Stimulated activated CD4-positive, alpha-beta T cell treated with anti-CD3 and anti-CD28 coated beads, TNF-alpha, amount 100 ng/mL, for 24 hours (primary cell): ENCODE measurements at places on chromosomes 11 and 22.

DNA sequence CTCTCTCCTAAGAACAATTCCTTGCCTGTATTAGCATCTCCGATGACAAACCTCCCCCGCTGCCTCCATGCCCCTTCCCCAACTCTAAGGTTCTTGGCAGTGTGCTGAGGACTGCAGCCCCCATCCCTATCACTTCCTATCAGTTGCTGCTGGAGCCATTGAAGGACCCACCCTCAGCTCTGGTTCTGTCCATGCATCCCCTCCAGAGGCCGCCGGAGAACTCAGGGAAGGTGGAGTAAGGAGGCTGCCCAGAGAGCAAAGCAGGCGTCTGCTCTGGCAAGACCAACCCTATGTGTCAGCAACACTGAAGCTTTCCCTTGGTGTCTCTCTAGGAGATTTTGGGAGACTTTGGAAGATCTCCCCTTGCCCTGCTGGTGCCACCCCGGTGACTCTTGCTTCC lies 1139.5 kb downstream of the TBC1D22A start:
- no peak for DNase-seq

DNA sequence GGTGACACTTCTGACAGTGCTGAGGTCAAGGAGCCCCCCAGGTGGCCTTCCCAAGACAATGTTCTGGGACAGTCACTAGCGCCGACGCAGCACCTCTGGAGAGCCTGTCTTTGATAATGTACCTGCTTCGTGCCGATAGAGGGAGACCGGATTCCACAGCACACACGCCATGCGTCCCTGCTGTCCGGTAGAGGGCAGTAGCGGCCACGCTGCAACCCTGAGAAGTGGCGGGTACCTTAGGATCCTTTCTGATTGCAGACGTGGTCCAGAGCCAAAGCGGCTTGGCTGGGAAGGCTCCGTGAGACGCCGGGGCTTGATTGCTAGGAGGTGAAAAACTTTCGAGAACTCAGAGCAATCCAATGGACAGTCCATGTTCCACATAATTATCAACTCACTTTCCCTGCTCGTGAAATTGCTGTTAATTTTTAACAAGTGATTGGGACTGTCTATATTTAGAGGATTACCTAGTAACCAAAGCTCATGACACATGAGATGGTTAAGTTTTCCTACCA lies 11.4 kb upstream of the BARX2 start:
- peak; percentile 56 for DNase-seq

GRCh38 chr11:17526326-17526725 lies 17.9 kb downstream of the USH1C start:
- DNase-seq, result no peak

- no peak for DNase-seq
These were observed 773.6 kb upstream of the TENM4 start for GRCh38 chr11:80214413-80214812.

DNA sequence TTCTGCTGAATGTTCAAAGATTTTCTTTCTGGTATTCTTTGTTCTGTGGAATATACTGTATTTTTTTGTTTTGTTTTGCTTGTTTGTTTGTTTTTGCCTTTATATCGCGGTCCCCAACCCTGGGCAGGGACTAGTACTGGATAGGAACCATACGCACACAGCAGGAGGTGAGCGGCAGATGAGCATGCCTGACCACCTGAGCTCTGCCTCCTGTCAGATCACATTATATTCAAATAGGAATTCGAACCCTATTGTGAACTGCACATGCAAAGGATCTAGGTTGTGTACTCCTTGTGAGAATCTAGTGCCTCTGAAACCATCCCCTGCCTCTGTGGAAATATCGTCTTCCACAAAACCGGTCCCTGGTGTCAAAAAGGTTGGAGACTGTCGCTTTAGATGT lies 83.3 kb upstream of the ANO3 start:
- DNase-seq, result no peak

- no peak for DNase-seq
These were observed 167.0 kb downstream of the LDLRAD3 start for GRCh38 chr11:36110668-36111410.

DNA sequence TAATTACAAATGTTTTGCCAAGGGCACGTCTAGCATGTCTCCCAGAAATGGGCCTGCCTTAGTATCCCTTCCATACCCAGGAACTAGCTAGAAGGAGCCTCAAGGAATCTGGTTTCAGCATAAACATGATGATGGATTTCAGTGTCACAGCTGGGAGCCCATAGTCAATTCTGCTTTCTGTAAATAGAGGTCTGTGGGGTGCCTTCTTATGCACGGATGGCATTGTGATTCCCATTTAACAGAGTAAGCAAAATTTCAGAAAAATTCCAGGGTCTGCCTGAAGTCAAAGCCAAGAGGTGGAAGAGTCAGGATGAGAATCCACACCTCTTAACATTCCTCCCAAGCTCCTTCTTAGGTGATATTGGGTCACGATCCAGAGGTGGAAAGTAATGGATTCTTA lies 12.1 kb downstream of the DUSP18 start:
- DNase-seq, result no peak

DNA sequence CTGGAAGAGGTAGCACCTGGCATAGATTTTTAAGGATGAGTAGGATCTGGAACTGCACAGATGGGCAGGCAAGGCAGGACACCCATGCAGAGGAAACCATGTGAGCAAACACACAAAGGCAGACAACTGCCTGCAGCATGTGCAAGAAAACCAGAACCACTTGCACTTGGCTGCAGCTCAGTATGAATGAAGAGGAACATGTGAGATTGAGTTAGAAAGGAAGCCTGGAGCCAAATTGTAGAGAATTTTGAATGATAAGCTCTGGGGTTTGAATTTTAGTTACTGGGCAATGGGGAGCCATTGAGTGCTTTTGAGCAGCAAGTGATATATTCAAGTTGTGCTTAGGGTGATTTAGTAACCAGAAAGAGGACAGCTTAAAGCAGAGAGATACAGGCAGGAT lies 583.4 kb downstream of the SOX6 start:
- DNase-seq, result no peak

- no peak for DNase-seq
These were observed 14.5 kb upstream of the TP53AIP1 start for GRCh38 chr11:128957202-128957482.

DNA sequence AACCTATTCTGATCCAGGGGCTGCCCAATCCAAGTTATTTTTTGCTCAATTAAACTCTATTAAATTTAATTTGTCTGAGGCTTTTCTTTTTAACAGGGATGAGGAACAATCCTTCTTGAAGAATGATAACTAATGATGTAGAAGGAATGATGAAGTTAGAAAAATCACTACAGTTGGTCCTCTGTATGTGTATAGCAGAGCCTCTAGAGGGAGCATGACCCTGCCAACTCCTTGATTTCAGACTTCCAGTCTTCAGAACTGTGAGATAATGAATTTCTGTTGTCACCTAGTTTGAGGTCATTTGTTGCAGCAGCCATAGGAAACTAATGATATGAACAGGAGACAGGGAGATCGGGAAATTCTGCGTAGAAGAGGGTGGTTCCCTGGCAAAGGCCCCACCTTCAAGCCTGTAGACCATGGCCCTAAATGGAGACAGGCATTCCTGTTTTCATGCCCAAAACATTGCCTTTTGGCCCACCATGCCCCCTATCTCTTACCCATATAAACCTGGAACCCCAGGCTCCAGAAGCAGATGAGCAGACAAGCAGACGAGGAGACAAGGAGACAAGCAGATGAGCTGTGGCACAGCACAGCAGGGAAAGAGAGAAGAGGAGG lies 7.7 kb upstream of the QSER1 start:
- no peak for DNase-seq

GRCh38 chr22:40855071-40855978 lies 1.1 kb downstream of the ST13 start:
- no peak for DNase-seq

DNA sequence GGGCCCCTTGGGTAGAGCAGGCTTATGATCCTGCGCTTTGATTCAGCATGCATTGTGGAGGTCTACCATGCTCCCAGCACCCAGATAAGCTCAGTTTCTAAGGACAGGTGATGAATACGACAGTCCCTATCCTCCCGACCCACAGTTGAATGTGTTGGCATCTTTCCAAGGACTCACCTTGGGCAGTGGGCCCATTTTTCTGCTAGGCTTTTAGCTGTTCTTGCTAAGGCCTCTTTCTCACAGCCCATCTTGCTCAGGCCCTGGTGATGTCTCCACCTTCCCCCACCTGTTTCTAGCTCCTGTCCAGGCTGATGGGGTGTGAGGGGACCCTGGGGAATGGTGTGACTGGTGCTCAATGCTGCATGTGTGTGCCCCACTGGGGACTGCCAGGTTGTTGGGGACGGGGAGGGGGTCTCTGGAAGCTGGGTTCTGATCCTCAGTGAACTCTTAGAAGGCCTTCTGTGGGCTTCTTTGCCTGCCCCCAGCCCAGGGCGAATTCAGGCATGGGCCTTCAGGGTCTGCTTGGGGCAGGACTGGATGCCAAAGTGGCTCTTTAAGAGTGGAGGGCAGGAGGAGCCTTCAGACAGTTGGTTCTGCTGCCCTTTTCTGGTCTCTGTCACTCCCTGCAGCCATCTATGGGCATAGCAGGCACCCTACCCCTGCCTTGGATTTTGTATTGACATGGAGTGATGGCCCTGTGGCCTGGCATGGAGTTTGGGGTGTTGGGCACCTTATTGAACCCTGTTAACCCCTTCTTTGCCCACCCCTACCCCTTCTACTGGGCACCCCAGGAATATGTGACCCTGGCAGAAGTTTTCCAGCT lies 33.1 kb downstream of the PHLDB1 start:
- no peak for DNase-seq

DNA sequence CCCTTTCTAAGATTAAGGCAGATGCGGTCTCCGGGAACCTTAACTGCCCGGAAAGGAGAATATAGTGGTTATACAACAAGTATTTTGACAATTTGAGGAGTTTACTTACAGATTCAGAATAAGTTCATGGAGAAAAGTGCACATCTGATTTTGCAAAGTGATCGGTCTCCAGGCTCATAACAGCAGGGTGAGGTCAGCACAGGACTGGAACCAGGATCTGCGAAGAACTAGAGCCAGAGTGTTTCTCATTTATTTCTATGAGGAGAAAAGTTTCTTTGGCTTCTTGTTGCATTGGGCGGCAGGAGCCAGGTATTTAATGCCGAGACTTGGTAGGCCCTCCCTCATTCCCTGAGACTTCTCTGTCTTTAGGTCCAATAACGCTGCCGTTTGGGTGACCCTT lies 3.7 kb downstream of the ADAMTS15 start:
- no peak for DNase-seq

GRCh38 chr11:76459299-76459698 lies 14.5 kb downstream of the EMSY start:
- no peak for DNase-seq
